ENCODE measurements at places on chromosomes 4 and X.

GRCh38 chr4:27154706-27155105 lies 294.1 kb downstream of the STIM2 start:
- H3K36me3 ChIP-seq: no peaks in the 10 kb centered on the region
- no peak overlapping the region for H3K4me3 ChIP-seq
- no peak for DNase-seq

- DNase-seq: no peak
- H3K36me3 ChIP-seq: no peaks in the 10 kb centered on the region
- H3K27ac ChIP-seq: no peak overlapping the region
- H3K27me3 ChIP-seq: no peaks in the 10 kb centered on the region
- no peak overlapping the region for H3K4me3 ChIP-seq
Observed at GRCh38 chrX:28802625-28803024, 215.4 kb downstream of the IL1RAPL1 start.

- H3K27ac ChIP-seq: no peak overlapping the region
- no peak overlapping the region for H3K4me3 ChIP-seq
- H3K4me1 ChIP-seq: no peaks in the 10 kb centered on the region
- no peaks in the 10 kb centered on the region for H3K36me3 ChIP-seq
Observed at GRCh38 chr4:99803566-99804101, 13.0 kb upstream of the DAPP1 start.

- H3K27ac ChIP-seq: no peak overlapping the region
- DNase-seq: no peak
- no peak overlapping the region for H3K4me3 ChIP-seq
- H3K4me1 ChIP-seq: no peaks in the 10 kb centered on the region
- no peaks in the 10 kb centered on the region for H3K27me3 ChIP-seq
Observed at GRCh38 chrX:135481696-135482179, 38.7 kb upstream of the INTS6L start.

DNA sequence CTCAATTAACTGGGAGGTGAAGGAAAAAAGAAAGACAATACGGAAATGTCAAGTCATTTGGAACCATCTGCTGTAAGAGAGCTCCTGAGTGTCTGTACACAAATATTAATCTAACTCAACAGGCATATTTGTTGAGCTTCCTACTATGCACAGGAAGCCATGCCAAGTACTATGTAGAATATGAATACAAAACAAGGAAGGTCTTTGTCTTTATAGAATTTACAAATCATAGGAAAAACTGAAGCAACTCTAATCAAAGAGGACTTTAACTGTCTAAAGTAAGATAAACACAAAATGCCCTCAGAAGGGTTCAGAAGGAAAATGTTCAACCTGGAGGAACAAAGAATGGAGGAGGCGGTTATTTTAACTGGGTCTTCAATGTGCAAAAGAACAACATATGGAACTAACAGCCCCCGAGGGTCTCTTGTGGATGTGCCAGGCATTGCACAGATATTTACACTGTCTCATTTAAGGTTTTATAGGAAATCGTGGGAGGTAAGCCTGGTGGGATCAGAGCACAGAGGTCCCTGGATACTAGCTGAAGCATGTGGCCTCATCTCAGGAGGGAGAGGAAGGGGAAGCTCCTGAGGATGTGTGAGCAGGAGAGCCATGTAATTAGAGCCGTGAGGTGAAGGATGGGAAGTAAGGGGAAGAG lies 5.8 kb downstream of the FAM114A1 start:
- no peaks in the 10 kb centered on the region for H3K36me3 ChIP-seq
- no peak overlapping the region for H3K4me3 ChIP-seq
- DNase-seq: no peak

DNA sequence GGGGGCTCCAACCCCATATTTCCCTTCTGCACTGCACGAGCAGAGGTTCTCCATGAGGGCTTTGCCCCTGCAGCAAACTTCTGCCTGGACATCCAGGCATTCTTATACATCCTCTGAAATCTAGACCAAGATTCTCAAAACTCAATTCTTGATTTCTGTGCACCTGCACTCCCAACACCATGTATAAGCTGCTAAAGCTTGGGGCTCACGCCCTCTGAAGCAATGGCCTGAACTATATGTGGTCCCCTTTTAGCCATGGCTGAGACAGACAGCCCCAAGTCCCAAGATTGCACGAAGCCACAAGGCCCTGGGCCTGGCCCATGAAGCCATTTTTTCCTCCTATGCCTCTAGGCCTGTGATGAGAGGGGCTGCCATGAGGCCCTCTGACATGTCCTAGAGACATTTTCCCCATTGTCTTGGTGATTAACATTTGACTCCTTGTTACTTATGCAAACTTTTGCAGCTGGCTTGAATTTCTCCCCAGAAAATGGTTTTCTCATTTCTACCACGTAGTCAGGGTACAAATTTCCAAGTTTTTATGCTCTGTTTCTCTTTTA lies 468.0 kb upstream of the SLIT2 start:
- H3K36me3 ChIP-seq: no peaks in the 10 kb centered on the region
- no peaks in the 10 kb centered on the region for H3K4me1 ChIP-seq
- no peak overlapping the region for H3K4me3 ChIP-seq
- no peak overlapping the region for H3K27ac ChIP-seq

DNA sequence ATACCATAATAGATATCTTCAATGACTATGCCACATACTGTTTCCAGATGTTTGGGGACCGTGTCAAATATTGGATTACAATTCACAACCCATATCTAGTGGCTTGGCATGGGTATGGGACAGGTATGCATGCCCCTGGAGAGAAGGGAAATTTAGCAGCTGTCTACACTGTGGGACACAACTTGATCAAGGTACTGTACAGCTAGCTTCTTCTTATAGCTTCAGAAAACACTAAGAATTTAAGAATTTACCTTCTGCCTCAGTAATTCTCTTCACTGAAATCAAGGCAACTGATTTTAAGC lies 805 bp downstream of the KLB start:
- H3K36me3 ChIP-seq: no peaks in the 10 kb centered on the region
- no peak overlapping the region for H3K27ac ChIP-seq
- H3K27me3 ChIP-seq: no peaks in the 10 kb centered on the region
- H3K4me3 ChIP-seq: no peak overlapping the region
- DNase-seq: no peak

DNA sequence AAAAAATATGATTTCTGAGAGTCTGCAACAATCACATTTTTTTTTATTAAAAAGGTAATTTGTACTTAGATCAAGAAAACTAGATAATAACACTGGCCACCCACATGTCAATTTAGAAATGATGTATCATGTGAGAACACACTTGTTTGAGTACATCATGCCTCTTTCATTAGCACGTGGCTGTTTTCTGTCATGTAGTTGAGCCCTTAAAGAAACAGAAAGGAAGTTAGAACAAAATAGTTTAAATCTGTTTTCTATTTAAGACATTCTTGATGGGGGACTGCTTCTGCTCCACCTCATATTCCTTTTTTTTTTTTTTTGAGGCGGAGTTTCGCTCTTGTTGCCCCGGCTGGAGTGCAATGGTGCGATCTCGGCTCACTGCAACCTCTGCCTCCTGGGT lies 207.5 kb downstream of the NSUN7 start:
- H3K4me3 ChIP-seq: no peak overlapping the region
- no peaks in the 10 kb centered on the region for H3K27me3 ChIP-seq
- DNase-seq: no peak

DNA sequence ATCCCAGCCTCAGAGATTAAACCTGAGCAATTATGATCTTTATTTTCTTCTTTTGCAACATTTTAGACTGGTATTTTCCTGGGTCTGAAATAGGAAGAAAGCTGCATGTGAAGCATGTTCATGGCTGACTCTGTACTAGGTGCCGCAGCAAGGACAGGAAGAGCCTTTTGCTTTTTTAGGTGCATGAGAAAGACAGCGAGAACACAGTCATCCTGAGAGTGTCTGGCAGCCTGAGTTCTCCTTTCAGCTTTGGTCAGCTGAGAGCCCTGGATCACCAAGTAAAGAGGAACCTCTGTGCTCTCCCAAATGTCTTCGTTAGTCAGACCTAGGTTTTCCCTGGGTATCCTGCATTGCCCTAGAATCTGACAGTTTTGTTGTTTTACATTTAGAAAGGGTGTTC lies 29.8 kb downstream of the FAM149A start:
- peaks cover 13% of the 10 kb centered on the region for H3K4me1 ChIP-seq
- no peak for DNase-seq
- no peak overlapping the region for H3K4me3 ChIP-seq
- peaks cover 8% of the 10 kb centered on the region for H3K27me3 ChIP-seq

DNA sequence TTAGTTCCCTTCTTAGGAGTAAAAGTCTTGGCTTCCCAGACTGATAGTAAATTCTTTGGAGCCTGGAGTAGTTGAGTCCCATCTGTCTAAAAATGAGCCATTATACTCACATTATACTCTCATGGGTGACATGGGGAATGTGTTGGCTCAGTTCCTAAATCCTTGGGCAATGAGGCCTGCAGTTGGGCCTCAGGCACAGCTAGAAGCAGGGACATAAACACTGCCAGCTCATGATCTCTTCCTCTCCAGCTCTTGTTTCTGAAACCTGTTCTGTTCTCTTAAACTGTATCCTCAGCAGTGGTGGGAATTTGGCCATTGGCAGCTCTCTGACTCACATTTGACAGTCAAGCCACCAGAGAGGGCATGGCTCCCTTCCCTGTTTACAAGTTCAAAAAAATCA lies 212.5 kb downstream of the SPATA18 start:
- DNase-seq: no peak
- H3K27me3 ChIP-seq: no peaks in the 10 kb centered on the region
- H3K4me3 ChIP-seq: no peak overlapping the region
- H3K36me3 ChIP-seq: no peaks in the 10 kb centered on the region
- peaks cover 2% of the 10 kb centered on the region for H3K4me1 ChIP-seq
- H3K27ac ChIP-seq: no peak overlapping the region

DNA sequence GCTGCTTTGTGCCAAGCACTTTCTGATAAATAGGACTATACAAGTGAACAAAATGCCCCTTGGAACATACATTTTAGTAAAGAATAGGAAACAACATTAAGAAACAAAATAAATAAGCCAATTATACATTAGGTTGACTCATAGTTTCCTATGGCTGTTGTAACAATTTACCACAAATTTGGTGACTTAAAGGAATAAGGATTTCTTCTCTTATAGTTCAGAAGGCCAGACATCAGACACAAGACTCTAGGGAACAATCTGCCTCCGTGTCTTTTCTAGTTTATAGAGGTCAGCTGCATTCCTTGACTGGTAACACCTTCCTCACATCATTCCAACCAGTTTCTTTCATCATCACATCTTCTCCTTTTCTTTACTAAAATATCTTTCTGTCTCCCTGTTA lies 235.9 kb upstream of the PCDH18 start:
- H3K36me3 ChIP-seq: no peaks in the 10 kb centered on the region
- DNase-seq: no peak
- H3K27ac ChIP-seq: no peak overlapping the region
- no peaks in the 10 kb centered on the region for H3K4me1 ChIP-seq
- H3K27me3 ChIP-seq: no peaks in the 10 kb centered on the region

DNA sequence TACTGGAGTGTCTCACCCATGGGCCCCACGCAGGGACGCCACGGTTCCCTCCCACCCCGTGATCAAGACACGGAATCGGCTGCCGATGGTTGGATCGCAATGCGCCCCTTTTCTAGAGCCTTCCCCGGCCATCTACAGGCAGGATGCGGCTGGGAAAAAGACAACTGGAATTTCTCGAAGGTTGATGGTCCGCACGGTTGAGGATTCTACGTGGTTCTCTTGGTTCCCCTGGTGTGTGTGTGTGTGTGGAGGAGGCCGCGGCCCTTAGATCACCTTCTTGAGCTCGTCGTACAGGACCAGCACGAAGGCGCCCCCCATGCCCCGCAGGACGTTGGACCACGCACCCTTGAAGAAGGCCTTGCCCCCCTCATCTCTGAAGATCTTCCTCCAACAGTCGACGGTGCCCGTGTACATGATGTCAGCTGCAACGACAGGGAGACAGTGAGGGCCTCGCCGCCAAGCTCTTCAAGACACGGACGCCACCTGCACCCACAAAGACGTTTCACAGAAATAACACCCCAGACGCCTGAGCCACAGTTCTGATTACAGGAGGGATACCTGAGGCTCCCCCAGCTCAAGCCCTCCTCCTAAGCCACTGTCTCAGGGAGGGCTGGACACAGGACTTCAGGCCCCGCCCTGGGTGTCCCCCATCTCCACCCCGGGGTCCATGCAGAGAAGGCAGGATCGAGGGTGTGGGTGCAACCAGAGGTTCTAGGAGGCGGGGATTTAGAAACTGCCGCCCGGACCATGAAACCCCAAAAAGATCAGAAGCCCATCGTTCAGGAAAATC lies 5.4 kb downstream of the SLC25A6 start:
- DNase-seq: no peak
- no peak overlapping the region for H3K27ac ChIP-seq
- no peak overlapping the region for H3K4me3 ChIP-seq
- peaks cover 3% of the 10 kb centered on the region for H3K4me1 ChIP-seq
- no peaks in the 10 kb centered on the region for H3K27me3 ChIP-seq

DNA sequence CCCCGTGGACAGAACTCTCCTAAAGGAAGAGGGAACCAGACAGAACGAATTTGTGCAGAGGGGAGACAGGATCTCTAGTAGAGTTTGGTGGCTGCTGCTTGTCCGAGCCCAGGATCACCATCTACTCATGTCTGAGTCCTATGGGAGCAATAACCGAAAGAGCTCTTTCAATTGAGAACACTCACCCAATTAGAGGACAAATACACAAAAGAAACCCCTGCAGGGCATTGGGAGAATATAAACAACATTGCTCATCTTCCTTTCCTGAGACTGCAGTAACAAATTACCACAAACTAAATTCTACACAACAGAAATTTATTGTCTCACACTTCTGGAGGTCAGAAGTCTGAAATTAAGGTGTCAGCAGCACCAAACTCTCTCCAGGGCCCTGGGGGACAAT lies 65.6 kb downstream of the SPINK2 start:
- H3K36me3 ChIP-seq: no peaks in the 10 kb centered on the region
- no peaks in the 10 kb centered on the region for H3K4me1 ChIP-seq
- no peak overlapping the region for H3K4me3 ChIP-seq
- no peaks in the 10 kb centered on the region for H3K27me3 ChIP-seq

- no peak overlapping the region for H3K4me3 ChIP-seq
- DNase-seq: no peak
- no peaks in the 10 kb centered on the region for H3K27me3 ChIP-seq
- H3K36me3 ChIP-seq: peaks cover 8% of the 10 kb centered on the region
Observed at GRCh38 chr4:182749667-182750167, 167.5 kb downstream of the DCTD start.

All from neuronal stem cell (in vitro differentiated cells).